ENCODE measurements at places on chromosomes 6 and 20.

GRCh38 chr6:63317641-63318040, 2.1 kb downstream of the LGSN start:
- no peak for DNase-seq

DNA sequence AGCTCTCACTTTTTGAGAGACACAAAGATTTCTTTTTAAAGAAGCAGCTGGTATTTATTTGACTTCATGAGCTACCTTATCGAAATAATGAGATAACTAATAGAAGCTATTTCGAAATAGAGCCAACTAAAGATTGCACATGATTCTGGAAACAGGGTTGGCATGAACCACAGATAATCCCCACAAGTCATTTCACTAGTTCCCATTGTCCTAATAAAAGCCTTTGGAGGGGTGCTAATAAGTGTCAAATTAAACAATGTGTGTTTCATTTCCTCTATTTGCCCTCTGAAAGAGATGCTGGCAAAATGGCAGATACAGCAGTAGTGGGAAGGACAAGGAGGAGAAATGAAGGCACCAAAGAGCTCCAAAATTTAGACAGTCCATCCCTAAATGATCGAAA, 78.6 kb upstream of the RIPOR2 start:
- no peak for DNase-seq

DNA sequence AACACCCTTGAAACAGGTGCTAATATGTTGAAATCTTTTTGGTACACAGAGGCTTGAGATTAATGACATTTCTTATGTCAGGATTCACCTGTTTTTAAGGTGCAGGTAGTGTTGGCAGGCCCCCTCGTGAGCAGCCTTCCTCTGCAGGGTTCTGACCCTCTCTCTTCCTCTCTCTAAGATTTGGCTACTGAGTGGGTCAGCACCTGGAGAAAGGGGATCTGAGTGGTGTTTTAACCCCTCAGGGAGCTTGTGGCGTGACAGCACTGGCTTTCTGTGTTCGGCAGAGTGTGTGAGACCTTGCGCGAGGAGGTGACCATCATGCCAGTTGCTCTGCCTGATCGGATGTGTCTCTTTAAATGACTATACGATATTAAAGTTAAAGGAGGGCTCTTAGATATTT, 37.1 kb downstream of the HIVEP1 start:
- no peak for DNase-seq

DNA sequence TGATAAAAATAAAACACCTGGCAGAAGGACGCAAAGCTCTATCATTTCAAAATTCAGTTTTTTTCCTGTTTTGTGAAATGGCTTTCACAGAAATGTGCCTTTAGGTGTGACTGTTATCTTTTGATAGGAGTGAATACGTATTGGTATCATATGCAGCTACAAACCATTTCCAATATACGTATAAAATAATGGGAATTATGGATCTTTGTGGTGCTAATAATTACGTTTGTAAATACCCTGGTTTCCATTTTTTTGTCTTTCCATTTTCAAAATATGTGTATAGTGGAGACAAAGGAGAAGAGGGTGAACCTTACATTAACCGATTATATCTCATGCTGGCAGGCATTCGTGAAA, 108.7 kb upstream of the GMDS start:
- DNase-seq = no peak

DNA sequence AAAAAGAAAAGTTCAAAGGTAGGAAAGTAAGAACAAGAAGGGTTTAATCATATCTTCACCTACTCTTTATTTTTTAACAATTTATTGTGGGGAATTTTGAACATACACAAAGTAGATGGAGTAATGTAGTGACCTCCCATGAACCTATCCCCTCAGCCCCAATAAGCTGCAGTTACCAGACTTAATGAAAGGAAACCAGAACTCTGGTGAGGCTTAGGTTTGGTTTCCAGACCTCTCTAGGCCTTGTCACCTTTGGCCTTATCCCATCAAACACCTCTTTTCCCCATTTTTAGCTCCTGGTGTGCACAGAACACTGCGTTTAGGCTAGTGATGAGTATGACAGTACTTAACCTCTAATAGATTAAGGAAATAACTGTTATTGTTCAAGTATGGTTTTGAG, 42.0 kb downstream of the CBFA2T2 start:
- DNase-seq = no peak

GRCh38 chr20:528923-529604, 14.5 kb downstream of the CSNK2A1 start:
- no peak for DNase-seq

DNA sequence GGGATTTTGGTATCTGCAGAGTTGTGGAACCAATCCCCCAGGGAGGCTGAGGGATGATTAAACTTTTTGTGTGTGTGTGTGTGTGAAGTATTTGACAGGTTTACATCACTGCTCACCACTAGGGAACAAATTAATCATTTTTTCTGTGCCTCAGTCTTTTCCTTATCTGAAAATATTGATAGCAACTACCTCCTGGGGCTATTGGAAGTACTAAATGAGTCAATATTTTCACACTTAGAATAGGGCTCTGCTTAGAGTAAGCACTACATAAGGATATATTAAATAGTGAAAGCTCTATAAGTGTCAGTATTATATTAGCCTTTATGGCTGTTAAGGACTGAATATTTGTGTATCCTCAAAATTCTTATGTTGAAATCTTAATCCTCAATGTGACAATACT, 155.2 kb upstream of the UST start:
- no peak for DNase-seq

DNA sequence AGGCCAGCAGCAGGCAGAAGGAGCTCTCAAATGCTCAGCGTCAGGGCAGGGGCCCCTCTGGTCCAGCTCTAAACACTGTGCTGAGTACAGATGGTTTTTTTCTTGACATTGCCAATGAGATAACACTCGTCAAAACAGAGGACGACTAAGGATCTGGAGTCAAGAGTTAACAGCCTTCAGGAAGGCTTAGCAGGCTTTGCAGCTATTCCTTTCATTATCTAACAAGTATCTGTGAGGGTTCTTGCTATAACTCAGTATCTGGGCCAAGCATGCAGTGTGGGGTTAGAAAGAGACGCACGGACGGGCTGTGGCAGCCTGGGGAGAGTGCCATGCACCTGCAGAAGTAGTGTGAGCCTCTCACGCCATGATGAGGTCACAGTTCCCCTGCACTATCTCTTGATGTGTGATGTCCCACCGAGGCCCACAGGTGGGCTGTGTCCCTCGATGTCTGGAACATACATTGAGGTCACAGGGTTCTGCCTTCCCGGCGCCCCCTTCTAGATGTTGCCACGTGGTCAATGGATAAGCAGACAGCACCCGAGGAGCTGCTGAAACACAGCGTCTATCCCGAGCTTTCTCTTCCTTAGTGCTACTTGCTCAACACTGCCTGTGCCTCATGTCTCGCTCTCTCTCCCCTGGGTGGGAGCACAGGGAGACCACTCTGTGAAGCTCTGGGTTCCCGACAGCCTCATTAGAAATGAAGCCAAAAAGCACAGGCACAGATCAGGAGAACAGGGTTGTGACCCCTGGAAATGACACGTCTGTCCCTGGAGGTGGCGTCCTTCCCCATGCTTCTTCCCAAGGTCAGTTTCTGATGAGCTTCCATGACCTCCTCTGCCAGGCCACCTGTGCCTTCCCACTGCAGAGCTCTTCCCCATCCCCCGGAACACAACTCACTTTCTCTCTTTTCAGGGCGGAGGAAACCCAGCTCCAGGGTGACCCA, 85.5 kb upstream of the RPS6KA2 start:
- no peak for DNase-seq

GRCh38 chr6:98044791-98045470, 761.9 kb upstream of the MMS22L start:
- no peak for DNase-seq

GRCh38 chr20:33694639-33695012, 8.4 kb upstream of the E2F1 start:
- no peak for DNase-seq

DNA sequence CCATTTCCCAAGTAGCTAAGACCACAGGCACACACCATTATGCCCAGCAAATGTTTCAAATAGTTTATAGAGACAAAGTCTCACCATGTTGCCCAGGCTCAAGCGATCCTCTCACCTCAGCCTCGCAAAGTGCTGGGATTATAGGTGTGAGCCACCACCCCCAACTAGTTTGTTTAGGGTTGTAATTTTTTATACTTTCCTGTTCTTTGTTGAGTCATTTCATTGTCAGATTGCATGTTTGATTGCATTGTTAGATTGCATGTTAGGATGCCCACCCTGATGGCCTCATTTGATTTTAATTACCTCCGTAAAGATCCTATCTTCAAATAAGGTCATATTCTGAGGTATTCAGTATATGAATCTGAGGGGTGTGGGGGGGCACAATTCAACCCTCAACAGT, 73.3 kb upstream of the SASH1 start:
- no peak for DNase-seq

- no peak for DNase-seq
Measured at GRCh38 chr20:56736285-56736857, 107.3 kb downstream of the TFAP2C start.

- DNase-seq = no peak
Measured at GRCh38 chr6:53361549-53362031, 12.8 kb upstream of the ELOVL5 start.

DNA sequence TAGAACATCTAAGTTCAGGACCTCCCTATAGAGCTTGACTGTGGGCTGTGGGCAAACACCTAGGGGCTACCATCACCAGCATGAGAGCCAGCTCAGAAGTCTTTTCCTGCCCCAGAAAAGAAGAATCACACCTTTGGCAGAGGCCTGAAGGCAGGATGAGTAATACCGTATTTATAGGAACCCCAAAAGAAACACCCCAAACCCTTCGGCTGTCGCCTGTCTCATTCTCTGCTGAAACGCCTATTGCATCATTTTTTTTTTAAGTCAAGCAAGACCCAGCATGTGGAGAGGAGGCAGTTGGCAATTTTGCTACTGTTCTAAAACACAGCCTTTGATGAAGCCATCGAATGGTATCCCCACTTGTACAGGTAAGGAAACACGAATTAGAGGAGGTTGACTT, 436.4 kb downstream of the TFAP2A start:
- DNase-seq = no peak

GRCh38 chr6:47722194-47722593, 23.8 kb downstream of the ADGRF4 start:
- DNase-seq = no peak

DNA sequence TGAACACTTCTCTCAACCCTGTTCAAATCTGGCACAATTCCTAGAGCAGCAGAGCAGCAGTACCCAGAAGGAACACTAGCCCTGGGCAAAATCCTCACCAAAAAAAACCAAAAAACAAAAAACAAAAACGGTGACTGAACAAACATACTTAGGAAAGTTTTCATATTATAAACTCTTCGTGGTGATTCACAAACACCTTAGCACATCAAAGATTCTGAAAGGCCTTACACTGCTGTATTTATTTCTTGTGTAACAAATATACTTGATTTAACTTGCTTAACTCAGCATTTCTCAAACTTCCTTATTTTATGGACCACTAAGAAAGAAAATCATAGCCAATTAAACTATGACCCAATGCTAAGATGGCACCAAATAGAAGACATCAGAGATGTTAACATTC, 57.8 kb upstream of the RREB1 start:
- no peak for DNase-seq

- no peak for DNase-seq
Measured at GRCh38 chr20:4083098-4083865, 67.9 kb upstream of the RNF24 start.

DNA sequence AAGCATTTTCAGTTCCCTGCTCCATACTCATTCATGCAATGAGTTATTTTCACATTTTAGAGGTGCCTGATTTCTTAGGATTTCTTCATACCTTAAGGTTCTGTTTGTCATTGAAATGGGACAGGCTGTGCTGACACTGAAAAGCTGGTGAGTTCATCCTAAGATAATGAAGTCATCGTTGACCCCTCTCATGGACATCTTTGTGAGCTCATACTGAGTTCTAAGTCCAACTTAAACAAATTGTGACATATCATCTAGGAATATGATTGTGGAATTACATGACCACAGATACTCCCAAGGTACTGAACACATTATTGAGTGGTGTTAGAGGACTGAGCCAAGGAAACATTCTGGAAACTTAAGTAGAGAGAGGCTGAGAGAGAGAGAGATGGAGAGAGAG, 224.8 kb upstream of the JAG1 start:
- no peak for DNase-seq

- no peak for DNase-seq
Measured at GRCh38 chr6:147132889-147133288, 71.3 kb upstream of the STXBP5 start.

- no peak for DNase-seq
Measured at GRCh38 chr20:7935027-7935551, 5.2 kb downstream of the HAO1 start.

GRCh38 chr6:34891296-34891695, 2.2 kb downstream of the ANKS1A start:
- no peak for DNase-seq

DNA sequence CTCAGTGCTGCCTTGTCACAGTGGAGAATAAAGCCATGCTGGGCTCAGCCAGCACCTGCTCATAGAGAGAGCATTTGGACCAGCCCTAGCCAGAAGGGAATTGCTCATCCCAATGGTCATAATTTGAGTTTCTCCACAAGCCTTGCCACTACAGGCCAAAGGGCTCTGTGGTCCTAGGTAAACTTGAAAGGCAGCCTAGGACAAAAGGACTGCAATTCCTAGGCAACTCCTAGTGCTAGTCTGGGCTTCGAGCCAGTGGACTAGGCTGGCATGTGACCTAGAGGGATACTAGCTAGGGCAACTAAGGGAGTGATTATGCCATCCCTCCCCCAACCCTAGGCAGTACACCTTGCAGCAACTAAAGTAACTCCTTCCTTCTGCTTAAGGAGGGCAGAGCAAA, 516.2 kb downstream of the BCKDHB start:
- DNase-seq = no peak

- no peak for DNase-seq
Measured at GRCh38 chr20:62675877-62676260, 32.8 kb upstream of the NTSR1 start.

DNA sequence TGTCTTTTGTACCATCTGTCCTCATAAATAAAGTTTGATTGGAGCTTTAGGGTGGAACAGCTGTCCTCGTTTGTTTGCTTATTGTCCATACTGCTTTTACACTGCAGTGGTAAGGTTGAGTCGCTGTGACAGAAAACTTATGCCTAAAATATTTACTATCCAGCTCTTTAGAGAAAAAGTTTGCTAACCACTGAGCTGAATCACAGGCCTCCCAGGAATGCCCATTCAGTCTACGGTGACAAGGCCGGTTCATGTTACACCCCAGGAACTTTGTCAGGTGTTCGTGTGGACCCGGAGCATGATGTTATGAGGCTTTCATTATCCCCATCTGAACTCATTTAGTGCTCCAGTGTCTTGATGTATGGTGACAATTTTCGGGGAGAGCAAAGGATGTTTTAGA, 401.1 kb downstream of the SAMD5 start:
- DNase-seq = no peak

GRCh38 chr20:14360416-14360815, 23.0 kb upstream of the FLRT3 start:
- DNase-seq = no peak

DNA sequence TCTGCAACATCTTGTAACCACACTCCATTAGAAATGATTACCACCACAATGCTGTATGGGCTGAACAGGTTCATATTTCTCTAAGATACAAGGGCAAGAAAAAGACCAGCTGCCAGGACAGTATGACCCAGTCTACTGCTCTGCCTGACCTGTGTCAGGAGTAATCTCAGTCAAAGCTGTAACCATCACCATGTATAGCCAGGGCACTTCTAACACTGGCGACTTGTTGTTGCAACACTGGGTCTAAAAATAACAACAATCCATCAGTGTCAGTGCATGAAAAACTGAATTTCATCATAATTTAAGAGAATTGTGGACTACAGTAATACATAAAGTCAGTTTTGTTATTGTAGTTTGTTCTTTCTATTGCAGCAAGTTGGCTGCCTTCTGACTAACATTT, 738.6 kb upstream of the ADGRB3 start:
- no peak for DNase-seq

Measured in stimulated activated CD4-positive, alpha-beta T cell treated with anti-CD3 and anti-CD28 coated beads, Interleukin-1b, Interleukin-23, amount 100 ng/mL, for 1 hour (primary cell).